Fibroblast of upper back skin (primary cell): ENCODE measurements at places on chromosomes 7 and 10.

GRCh38 chr7:102096706-102097427 is 189.8 kb upstream of the SH2B2 start:
- DNase-seq = no peak

- DNase-seq = no peak
Measured at GRCh38 chr7:55536619-55537457, 35.5 kb downstream of the VOPP1 start.

GRCh38 chr7:129123510-129123857 is 21.0 kb upstream of the TSPAN33 start:
- no peak for DNase-seq

GRCh38 chr7:142425281-142425680 is 167.4 kb upstream of the PRSS58 start:
- no peak for DNase-seq

GRCh38 chr10:59126991-59127390 is 49.5 kb upstream of the PHYHIPL start:
- no peak for DNase-seq

DNA sequence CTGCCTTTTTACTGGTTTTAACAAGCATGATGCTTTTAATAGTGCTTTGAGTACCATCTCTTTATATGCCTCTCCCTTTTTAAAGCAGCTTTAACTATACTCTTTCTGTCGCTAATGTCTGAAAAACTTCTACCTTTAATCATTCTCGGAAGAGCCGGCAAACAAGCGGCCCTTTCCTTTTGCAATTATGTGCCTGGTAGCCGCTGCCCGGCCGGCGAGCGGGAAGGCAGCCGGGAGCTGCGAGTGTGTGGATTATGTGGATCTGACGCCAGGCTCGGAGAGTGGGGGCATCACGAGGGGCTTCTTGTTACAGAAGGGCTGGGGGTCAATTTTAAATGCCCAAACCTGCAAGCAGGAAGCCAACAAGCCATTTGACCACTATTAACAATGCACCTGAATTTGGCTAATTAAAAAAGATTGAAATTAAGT is 120.9 kb downstream of the BUB3 start:
- DNase-seq = no peak

GRCh38 chr7:75055155-75055554 is 18.4 kb downstream of the RCC1L start:
- DNase-seq = peak; percentile 17

- DNase-seq = no peak
Measured at GRCh38 chr10:133094286-133094685, 6.6 kb downstream of the ADGRA1 start.

- DNase-seq = peak; percentile 62
Measured at GRCh38 chr10:96124230-96125141, 5.6 kb upstream of the ZNF518A start.

DNA sequence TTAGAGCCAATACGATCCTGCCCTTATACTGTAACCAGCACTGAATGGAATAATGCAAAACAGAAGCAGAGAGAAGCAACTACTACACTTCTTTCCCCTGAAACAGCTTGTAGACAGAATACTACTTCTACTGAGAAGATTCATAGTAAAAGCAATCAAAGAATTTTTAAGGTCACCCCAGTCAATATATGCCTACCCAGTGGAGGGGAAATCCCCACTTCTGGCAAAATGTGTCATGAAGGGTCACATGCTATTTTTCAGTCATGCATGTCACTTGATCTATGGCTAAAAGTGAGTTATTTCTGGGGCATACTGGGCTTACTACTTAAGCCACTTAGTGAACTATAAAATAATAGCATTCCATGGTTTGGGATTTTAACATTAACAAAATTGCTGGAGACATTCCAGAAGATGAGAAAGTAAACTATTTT is 25.6 kb downstream of the IRF5 start:
- DNase-seq = no peak

DNA sequence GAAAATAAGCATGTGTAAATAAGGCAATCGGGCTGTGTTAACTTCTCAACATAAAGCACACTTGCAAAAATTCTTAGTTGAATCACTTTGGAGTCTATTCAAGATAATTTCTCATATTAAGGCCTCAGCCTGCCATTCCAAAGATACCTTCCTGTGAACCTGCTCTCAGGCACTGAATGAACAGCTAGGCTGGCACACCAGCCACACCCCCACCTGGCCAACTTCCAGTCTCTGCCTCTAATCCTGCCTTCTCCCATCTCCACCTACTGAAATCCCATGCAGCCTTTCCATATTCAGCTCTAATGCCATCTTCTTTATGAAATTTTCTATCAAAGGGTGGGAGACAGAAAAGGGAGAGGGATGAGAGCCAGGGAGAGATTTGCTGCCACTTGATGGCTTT is 17.1 kb upstream of the MACROH2A2 start:
- no peak for DNase-seq

GRCh38 chr7:29449569-29450260 is 113.9 kb upstream of the PRR15 start:
- DNase-seq = no peak

GRCh38 chr10:17454161-17455014 is at the start of gene ST8SIA6:
ST8SIA6 (minus strand) TSS chr10:17454595; CDS start chr10:17454255, 340 bp downstream.
- peak; percentile 39 for DNase-seq

GRCh38 chr10:123390332-123390731 is 236.1 kb downstream of the BUB3 start:
- DNase-seq = no peak

DNA sequence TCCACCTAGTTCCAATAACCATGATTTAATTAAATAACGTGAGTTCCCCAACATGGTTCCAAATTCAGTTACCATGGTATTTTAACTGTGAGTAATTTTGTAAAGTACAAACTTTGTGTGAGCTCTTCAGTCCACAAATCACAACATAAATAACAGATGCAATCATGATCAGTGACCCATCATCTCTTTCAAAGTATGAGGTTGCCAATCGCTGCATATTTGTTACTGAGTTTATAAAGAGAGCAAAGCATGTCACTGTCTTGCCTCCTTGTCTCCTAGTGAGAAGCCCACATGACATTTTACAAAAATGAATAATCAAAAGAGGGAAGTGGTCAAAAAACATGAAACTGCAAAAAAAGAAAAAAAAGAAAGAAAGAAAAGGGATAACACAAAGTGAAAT is 69.1 kb upstream of the PDSS1 start:
- no peak for DNase-seq

DNA sequence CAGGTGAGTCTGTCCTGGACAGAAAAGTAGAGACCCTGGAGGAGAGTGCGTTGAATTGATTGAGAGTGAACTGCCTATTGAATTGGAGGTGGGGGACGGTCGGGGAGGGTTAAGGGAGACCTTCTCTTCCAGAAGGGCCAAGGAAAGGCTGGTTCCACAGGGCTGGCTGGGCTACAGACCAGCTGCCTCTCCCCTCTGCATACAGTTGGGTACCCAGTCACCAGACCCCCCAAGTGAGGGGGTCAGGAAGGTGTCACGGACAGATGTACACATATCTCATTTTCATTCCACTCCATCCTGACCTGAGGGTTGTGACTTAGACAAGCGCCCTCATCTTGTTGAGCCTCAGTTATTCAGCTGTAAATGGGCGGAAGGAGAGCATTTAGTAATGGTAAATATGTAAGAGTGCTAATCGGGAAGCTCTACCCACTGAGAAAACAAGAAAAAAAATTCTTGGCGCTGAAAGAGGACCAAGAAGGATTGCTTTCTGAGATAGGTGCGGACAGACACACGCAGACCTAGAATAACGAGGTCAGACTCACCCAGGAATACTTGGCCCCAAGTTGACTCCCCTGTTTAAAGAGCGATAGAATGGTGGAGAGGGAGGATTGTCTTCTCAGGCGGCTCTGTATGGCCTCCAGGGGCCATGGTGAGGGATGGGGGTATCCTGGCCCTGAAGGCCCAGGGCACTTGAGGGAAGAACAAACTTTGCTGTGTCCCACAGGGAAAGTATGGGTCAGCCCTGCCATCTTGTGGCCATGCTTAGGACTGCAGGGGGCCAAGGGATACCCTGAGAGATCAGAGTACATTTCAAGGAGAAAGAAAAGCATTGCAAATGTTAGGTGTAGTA is 7.2 kb upstream of the MBL2 start:
- DNase-seq = peak; percentile 58

DNA sequence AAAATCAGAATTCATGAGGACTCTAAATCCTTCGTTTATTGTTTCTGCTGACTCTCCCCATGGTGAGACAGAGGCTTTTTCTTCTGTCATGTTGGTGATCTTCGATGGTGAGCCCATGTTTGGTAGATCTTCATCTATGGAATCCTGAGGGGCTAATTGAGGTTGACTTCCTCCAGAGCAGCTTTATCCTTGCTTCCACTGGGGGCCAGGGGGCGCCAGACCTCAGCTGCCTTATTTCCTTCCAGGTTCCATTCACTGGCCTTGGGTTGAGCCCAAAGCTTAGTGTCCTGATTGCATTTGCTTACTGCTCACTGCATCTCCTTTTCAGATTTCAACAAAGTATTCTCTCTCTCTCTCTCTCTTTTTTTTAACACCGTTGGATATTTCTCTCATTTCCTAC is 80.7 kb downstream of the GCC1 start:
- peak; percentile 17 for DNase-seq

DNA sequence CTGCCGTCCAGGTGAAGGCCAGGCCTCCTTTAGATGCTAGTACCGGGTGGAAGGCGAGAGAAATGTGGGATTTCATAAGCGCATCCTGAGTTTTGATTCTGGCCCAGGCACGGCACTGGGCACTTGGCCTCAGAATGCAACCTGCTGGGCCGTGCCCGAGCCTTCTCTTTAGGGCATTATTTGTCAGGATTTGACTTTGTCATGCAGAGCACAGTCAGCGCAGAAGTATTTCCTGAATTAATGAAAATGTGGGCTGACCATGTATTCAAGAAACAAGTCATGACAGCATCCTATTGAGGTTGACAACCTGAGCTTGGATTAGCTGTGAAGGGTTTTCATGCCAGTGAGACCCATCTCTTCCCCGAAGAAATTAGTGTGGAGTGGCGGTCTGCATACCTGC is 34.4 kb downstream of the RCC1L start:
- no peak for DNase-seq

DNA sequence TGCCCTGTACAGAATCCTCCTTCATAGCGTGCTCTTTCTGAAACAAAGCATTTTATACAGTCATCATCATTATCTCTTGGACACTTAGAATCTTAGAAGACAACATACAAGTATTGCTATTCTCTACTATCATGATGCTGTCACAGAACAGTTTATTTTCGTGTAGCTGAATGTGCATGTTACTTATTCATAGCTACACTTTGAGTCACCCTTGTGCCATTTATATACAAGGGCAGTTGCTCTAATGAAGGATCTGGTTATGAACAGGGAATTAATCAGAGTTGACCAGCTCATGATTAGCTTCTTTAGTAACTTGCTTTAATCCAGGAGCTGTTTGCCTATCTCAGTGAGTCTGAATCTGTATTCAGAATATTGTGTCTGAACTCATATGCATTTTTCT is 11.2 kb downstream of the CASP2 start:
- no peak for DNase-seq

DNA sequence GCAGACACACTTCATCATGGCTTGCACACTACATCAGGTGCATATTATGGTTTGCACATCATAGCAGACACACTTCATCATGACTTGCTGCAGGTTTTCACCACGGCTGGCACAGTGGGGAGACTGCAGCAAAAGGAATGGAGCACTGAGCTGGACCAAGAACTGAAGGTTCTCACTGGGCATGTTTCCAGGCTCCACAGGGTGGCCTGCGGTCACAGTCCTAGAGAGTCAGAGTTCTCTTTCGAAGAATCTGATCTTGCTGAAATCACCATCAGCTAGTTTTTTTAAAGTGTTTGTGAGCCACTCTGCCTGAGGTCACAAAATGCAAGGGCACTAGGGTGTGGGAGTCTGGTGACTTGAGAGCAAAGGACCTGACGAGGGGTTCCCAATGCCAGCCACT is 140.4 kb upstream of the NPY start:
- DNase-seq = no peak

DNA sequence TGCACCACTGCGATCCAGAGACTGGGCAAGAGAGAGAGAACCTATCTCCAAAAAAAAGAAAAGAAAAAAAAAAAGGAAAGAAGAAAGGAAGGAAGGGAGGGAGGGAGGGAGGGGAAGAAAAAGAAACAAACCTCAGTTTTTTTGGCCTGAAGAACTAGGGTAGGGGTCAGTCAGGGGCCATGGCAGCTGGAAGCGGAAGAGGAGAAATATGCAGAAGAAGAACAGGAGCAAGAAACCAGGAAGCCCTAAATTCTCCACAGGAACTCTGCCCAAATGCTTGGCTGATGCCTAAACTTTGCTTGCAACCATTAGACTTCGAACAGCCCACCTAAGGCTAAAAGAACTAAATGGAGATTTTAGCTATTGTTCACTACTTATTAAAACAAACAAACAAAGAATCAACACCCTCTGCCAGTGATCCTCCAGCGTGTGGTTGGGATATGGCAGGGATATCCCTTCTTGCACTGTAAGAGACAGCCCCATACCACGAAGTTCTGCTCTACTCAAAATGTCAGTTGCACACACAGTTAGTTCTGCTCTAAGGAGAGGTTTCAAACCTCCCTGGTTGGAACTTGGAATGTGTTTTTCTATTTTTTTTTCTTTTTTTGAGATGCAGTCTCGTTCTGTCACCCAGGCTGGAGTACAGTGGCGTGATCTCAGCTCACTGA is 139.5 kb downstream of the FAM107B start:
- DNase-seq = no peak

DNA sequence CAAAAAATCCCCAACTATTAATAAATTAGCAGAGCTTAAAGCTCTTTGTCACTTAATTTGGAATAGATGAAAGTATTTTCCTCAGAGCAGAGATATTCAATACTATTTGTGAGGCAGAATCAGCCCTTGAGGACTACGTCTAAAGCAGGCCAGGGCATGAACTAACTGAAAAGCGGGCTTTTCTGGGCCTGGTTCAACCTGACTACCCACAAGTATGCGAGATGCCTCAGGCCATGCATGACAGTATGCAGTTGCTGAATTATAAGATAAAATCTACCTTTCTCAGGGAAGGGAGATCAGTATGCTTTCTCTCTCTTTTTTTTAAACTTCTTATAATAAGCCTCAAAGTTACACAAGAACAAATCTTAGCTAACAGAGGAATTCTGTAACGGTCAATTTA is 20.1 kb downstream of the TMEM168 start:
- DNase-seq = no peak

DNA sequence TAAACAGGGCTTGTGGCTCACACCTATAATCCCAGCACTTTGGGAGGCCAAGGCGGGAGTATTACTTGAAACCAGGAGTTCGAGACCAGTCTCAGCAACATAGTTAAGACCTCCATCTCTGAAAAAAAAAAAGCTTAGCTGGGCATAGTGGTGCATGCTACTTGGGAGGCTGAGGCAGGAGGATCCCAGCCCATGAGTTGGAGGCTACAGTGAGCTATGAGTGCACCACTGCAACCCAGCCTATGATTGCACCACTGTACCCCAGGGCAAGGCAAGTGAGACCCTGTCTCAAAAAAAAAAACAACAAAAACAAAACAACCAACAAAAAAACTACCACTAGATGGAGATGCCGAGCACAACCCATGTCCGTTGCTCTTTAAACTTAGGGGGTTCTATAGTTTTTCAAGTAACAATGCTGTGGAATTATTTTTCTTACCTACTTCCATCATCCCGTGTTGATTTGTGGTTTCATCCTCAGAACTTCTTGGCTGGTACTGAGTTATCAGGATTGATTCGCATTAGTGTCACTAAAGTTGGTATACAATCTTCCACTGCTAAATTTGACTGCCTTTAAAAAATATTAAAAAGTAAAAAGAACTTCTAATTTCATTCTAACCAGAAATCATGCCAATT is 12.2 kb upstream of the REPIN1 start:
- peak; percentile 25 for DNase-seq

- no peak for DNase-seq
Measured at GRCh38 chr7:50332241-50333165, 28.0 kb downstream of the IKZF1 start.

- no peak for DNase-seq
Measured at GRCh38 chr10:110093722-110094121, 85.9 kb downstream of the ADD3 start.
